ENCODE measurements at places on chromosomes 2 and 18.

- DNase-seq = no peak
Observed at GRCh38 chr2:42914314-42914713, 121.9 kb upstream of the HAAO start.

DNA sequence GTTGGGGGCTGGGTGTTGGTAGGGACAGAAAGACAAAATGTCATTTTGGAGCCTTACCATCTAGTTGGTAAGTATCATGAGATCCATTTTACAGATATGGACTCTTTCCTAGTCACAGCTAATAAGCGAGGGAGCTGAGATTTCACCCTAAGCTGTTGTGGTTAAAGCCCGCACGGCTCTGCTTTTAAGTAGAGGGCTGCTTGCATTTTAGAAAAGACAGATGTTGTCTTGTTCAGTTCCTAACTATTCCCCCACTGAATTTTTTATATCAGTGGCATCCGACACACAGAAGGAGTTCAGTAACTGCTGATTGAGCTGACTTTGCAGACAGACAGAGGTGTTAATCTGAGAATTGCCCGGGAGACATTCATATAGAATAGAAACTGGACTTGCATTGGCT lies 3.7 kb downstream of the QPCT start:
- DNase-seq = no peak

- no peak for DNase-seq
Observed at GRCh38 chr2:45883603-45884000, 232.1 kb downstream of the PRKCE start.

GRCh38 chr2:25981596-25982272 lies 563 bp downstream of the KIF3C start:
- no peak for DNase-seq

DNA sequence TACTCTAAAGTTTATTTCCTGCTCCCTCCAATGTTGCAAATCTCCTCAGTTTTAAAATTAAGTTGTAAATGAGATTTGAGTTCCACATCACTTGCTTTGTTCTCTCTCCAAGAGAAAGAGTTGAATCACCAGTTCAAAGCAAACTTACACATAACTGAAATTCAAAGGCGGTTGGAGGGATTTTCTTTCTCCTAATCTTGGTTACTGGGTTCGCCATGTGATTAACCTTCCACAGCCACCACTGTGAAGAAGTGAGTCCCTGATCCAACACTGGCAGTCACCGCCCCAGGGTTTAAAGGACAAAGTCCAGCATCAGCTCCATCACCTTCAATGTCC lies 247.1 kb downstream of the MYCN start:
- no peak for DNase-seq

- DNase-seq = peak; percentile 10
Observed at GRCh38 chr2:69717861-69718273, 24.1 kb upstream of the ANXA4 start.

DNA sequence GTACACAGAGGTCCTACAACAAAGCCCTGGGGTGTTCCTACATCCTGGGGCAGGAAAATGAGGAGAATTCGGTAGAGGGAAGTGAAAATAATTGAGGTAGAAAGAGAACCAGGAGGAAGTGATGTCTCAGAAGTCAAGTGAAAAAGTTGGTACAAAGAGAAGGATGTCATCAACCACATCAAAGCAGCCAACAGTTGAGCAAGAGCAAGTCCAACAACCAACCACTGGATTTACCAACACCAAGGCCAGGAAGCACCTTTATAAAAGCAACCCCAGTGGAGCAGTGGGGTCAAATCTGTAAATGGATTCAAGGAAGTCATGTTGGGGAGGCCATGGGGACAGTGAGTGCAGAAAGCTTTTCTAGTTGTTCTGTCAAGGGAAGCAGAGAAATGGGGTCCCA lies 360.4 kb downstream of the ZNF516 start:
- DNase-seq = no peak

DNA sequence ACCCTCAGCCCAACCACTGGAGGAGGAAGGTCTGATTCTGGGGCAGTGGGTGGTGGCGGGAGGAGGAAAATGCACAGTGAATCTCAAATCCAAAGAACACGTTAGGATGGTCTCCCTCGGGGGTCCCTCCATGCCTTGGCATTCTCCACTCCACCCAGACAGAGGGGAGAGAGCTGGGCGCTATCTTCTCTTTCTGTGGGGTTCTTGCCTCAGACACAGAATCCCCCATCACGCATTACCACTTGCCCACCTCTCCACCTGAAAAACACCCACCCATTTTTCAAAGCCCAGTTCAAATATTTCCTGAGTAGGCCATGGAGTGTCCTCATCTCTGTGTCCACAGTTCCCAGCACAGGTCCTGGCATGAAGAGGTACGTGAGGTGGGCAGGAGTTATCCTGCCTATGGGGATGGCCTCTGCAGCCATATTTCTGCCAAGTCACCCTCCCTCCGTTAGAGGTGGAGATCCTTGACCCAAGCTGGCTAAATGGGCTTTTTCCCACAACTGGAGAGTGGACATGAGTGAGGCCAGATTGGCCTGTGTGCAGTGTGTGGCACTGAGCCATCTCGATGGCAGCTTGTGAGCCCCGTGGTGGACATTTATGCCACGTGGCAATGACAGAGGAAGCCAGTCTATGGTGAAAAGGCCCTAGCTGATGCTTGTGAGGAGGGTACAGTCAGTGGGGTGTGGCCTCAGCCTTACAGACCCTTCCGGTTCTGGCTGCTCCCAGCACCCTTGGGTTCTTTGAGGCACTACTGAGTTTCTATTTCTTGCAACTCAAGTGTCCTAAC lies 9.5 kb upstream of the TEX261 start:
- no peak for DNase-seq

GRCh38 chr18:71887509-71887908 lies 656.6 kb downstream of the CBLN2 start:
- DNase-seq = no peak

Data from fibroblast of mammary gland (primary cell).